Ascending aorta (tissue), 2 donors: ENCODE measurements at places on chromosomes 5 and 9.

GRCh38 chr9:26504057-26504456, 388.5 kb downstream of the CAAP1 start:
- no peak for DNase-seq

DNA sequence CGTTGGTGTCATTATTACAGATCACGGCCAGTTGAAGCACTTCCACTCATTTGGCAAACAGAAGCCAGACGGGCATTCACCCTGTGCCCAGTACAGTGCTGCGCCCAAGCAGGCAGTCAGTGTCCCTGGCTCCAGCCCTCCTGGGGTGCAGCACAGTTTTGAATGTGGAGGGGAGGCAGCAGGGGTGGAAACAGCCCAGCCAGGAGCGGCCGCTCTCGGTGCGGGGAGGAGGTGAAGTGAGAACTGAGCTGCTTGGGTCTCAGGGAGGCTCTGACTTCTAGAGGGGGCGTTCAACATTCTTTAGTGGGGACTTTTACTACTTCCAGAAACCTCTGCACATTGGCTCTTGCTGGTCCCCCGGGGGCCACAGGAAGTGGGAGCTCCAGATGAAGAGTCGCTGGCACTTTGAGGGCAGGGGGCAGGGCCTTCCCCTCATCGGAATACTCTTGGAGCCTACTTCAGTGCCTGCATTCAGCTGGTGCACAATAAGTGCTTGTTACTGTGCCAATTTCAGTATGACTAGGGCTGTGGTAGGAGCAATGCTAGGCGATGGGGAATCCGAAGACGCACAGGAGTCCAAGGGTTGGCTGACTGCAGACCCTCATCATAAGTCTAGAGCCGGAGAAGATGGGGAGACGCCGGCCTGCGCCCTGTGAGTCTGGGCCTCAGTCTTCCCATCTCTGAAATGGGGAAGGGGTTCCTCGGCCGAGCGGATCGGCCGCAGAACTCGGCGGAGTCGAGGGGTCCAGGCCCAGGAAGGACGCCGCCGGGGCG, 492 bp upstream of the NEK6 start:
- no peak for DNase-seq

DNA sequence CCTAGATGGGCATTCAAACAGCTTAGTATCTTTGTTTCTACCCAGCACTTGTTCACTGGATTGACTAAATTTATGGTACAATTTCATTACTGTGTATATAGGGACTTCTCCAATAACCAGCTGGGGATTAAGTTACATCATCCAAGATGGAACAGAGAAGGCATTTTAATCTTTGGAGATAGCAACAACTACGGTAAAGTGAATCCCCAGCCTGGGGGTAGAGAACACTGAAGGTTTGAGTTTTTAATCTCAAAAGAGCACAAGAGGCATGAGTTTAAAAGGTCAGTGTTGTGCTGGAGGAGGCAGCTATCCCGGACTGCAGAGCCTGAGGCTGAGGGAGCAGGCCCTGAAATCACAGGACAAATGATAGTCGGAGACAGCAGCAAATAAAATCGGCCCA, 28.6 kb downstream of the DDX31 start:
- DNase-seq = no peak

DNA sequence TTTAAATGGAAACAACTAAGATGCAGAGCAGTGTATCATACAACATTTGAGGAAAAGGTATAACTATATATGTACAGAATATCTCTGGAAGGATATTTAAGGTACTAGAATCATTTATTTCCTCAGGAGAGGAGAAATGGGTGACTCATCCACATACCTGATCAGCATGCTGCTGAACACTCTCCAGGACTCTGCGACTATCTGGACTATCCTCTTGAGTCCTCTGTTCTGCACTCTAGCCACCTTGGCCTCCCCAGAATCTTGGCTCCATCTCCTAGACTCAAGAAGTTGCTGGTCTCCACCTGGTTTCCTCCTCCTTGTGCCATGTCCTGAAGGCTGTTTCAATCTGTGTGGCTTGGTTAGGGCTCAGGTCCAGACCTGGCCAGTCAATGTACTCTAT, 8.8 kb upstream of the PRDM6 start:
- no peak for DNase-seq

- peak; percentile 46 for DNase-seq
Measured at GRCh38 chr5:142506756-142507155, 179.1 kb downstream of the FGF1 start.

- DNase-seq = no peak
Measured at GRCh38 chr9:82968816-82969215, 94.1 kb downstream of the RASEF start.

DNA sequence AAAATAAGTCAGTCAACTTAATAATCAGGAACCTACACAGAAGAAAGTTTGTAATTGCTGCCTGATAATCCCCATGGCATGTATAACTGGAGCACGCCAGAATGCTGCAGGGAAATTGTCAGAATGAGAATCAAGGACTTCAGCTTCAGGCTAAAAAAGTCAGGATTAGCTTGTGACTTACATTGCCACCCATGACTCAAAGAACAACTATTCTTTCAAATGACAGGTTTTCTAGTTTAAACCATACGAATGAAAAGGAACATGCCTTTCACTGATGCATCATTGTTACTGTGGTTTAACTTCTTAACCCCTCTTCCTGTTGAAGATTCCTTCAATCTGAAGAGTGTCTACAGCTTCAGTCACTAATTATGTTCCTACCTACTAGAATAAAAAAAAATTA, 112.4 kb downstream of the ISL1 start:
- no peak for DNase-seq

- no peak for DNase-seq
Measured at GRCh38 chr9:88890546-88890945, 100.7 kb upstream of the S1PR3 start.

DNA sequence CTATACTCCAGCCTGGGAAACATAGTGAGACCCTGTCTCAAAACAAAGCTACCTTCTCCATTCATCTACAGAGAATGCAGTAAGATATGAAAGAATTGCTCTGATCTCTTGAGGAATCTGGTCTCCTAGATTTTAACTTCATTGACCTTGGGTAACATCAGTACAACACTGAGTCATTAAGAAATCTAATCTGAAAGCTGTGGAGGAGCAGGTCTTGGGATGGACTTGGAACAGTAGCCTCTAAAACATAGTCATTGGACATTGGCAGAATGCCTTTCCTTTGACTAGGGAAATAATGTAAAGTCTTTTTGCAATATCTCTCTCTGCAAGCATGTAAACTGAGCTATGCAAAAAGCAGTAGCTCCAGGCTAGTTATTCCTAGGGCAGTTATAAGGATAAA, 58.1 kb downstream of the KCNN2 start:
- DNase-seq = no peak

- DNase-seq = peak; percentile 43
Measured at GRCh38 chr9:93082841-93083411, 13.1 kb upstream of the CARD19 start.

DNA sequence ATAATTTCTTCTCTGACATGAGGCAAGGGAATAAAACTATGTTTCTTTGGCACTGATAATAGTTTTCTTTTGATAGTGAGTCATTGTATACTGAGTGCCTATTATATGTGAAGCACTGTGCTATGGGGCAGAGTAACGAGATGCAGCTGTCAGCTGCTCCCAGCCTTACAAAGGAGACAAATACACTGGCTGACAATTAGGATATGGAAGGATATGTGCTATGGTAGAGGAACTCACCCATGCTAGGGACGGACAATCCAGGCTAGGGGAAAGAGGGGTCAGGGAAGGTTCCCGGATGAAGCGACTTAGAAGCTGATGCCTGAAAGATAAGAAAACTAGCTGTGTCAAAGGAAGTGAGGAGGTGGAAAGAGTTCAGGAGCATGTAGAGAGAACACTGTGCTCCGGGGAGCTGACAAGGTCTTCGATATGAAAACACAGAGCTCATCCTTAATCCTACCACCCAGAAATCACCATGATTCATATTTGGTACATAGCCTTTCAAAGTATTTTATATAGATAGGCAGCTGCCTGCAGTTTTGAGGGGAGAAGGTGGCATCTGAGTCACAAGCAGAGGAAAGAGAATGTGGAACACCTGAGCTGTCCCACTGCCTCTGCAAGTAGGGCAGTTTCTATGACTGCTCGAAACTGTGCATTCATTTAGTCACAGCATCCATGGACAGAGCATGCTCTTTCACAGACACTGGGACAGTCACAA, 12.1 kb downstream of the BSPRY start:
- no peak for DNase-seq

DNA sequence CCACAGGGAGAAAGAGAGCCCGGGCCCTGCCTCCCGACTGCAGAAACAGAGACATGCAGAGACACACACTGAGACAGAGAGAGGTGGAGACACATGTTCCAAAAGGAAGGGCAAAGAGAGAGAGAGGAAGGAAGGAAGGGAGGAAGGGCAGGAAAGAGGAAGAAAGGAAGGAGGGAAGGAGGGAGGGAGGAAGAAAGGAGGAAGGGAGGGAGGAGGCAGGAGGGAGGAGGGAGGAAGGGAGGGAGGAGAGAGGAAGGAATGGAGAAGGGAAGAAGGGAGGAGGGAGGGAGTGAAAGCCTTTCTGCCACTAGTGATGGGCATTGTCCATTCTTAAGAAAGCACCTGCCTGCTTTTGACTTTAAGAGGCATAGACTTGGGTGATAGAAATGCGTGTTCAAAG, 31.8 kb upstream of the FIBCD1 start:
- no peak for DNase-seq

- no peak for DNase-seq
Measured at GRCh38 chr9:15430920-15431844, 8.5 kb downstream of the SNAPC3 start.

GRCh38 chr5:79225441-79225840, 10.5 kb upstream of the JMY start:
- no peak for DNase-seq

GRCh38 chr5:83401775-83402174, 69.8 kb upstream of the VCAN start:
- DNase-seq = no peak

DNA sequence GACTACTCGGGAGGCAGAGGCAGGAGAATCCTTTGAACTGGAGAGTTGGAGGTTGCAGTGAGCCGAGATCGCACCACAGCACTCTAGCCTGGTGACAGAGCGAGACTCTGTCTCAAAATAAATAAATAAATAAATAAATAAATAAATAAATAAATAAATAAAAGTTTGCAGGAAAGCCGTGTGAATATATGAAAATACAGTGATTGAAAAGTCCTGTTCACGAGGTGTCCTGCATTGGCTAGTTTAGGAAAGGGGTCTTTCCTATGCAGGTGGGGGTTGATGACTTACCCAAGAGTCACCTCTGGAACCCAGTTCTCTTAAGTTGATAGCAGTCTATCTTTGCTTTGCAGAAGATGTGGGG, 7.3 kb downstream of the TENT4A start:
- DNase-seq = no peak

GRCh38 chr5:42570966-42571960, 148.0 kb downstream of the GHR start:
- DNase-seq = no peak

GRCh38 chr5:175657593-175658271, at the start of gene HRH2:
Gene HRH2 (plus strand): TSS chr5:175658071. CDS start chr5:175683234, 25,163 bp downstream.
- DNase-seq = no peak

GRCh38 chr5:54702470-54702869, 184.9 kb downstream of the SNX18 start:
- DNase-seq = no peak

GRCh38 chr5:148532969-148533670, 121.2 kb downstream of the HTR4 start:
- DNase-seq = no peak

- DNase-seq = no peak
Measured at GRCh38 chr5:172796306-172796705, 25.3 kb upstream of the DUSP1 start.

- peak; percentile 61 for DNase-seq
Measured at GRCh38 chr5:151697452-151697851, 10.7 kb upstream of the SPARC start.

- no peak for DNase-seq
Measured at GRCh38 chr5:169126481-169127021, 174.4 kb downstream of the SLIT3 start.

DNA sequence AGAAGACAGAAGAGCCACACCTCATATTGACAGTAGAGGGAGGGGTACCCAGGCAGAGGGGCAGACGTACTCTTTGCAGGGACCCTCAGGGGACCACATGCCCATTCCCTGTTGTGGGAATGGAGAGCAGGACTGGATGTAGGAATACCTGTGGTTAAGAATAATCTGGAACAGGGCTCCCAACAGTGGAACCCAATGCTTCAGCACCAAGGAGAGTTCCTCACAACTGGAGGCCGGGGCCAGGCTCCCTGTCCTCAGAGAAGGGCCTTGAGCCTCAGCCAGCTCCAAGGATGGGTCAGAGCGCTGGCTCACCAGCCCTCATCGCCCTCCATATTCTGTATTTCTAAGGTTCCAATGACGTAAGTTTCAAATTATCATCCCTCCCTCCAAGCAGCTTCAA, 7.4 kb upstream of the SHC3 start:
- no peak for DNase-seq

- no peak for DNase-seq
Measured at GRCh38 chr5:88489364-88489763, 220.7 kb upstream of the TMEM161B start.

DNA sequence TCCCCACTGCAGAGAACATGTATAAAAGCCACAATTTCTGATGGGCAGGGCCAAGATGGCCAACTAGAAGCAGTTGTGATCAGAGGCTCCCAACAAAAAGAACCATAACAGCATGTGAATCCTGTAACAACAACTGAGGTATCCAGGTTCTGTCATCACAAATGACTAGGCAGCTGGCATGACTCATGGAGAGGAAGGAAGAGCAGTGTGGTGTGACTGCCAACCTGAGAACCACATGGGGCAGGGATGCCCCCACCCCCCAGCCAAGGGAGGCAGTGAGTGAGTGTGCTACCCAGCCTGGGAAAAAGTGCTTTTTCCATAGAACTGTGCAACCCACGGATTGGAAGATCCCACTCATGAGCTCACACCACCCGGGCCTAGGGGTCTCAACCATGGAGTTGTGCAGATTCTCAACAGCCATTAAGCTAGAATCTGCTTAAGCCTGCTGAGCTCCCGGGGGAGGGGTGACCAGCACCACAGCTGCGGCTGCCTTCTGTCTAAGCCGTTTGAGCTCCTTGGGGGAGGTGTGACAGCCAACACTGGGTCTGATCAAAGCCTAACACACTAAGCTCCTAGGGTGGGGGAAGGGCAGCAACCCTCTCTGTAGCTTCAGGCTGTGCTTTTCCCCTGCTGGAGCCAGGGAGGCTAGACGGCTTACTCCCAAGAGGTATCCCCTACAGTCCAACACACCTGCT, 80.1 kb upstream of the DMAC1 start:
- no peak for DNase-seq

DNA sequence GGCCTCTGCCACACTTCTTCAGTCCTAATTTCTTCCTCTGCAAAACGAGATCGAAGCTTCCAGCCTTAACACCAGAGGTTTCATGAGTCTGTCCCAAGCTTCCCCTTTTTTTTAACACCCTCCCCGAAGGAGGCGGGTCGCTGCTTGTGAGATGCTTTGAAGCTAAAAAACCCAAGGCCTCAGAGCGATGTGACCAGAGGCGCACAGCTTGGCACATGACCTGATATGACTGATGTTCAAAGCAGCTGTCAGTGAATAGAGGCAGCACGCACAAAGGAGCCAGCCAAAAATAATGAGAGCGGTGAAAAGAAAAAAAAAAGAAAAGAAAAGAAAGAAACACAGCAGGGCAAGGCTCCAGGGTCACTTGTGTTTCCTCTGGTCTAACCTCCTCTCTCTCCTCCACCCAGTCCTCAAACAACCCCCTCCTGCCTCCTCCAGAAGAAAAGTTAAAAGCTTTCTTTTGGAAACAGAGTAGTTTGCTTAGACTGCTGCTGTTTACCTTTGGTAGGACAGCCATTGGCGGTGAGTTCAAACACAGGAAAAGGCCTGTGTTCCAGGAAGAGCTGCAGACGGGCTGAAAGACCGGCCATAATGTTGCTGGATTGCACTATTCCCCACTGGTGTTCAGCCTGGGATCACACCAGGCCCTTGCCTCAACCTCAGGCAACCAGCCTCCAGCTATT, 10.9 kb upstream of the ZNF366 start:
- DNase-seq = peak; percentile 84

- DNase-seq = no peak
Measured at GRCh38 chr9:122265149-122265915, 650 bp downstream of the MRRF start.
